ENCODE measurements at places on chromosomes 13 and 19.
A peak's percentile ranks its signal among the peaks of the same experiment; 100 is the strongest.

DNA sequence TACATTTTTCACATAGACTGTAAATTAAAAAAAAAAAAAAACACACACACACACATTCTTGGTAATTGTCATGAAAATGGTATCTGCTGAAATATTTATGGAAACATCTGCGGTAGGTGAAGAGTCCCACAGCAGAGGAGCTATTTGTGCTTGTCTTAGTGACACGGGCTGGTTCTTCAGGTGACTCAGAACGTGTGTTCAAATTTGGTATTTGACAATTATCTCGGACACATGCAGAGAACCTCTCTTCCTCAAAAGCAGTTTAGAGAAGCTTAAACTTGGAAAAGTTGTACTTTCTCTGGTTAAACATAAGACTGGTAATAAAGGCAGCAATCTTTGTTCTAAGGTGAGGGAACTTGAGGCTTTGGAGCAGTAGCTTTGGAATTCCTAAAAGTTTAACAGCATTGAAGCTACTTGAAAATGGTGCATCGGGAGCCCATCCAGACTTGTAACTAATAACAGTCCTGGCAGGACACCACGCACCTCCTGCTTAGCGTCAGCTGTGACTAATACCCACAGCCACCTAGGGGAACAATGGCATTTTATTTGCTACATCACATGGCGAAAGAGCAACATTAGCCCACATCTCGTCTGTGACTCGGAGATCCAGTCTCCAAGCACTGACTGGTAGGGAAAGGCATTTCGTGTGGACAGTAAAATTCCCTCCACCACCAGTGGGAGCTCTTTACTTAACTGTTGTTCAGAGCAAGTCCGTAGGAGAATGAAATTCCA, 1505.1 kb upstream of the SLC10A2 start:
- no peak for DNase-seq

DNA sequence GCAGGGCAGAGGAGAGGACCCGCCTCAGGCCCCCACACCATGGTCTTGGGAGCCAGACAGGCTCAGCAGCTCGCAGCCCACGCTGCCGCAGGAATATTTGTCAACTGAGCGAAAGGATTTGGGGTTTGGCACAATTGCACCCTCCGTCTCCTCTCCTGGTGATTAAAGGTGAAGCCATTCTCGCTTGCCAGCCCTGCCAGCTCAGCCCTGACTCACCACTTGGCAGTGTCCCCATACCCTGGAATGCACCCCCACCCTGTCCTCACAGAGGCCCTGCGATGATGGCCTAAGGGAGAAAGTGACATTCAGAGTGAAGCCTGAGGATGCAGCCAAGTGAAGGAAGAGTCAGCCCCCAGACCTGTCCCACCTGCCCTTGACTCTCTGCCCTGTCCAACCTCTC, 18.8 kb downstream of the CYTH2 start:
- DNase-seq: no peak

- no peak for DNase-seq
Observed at GRCh38 chr19:16452325-16452724, 19.4 kb downstream of the EPS15L1 start.

GRCh38 chr13:112702341-112702985, 12.6 kb downstream of the ATP11A start:
- DNase-seq: no peak

DNA sequence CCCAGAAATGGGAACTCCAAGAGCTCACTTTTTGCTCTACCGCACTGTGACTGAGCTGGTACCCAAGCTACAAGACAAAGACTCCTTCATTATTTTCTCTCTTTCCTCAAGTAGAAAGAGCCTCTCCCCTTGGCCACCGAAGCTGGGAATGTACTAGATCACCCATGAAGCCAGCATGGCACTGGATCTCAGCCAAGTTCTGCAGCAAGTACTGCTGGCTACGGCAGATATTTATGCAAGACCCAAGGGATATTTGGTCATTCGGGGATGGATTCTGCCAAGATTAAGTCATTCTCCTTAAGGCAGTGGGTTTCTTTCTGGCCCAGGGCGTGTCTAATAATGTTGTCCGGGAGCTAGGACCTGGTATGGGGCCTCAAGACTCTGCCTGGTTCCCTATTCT, 633.5 kb downstream of the SLITRK1 start:
- no peak for DNase-seq

DNA sequence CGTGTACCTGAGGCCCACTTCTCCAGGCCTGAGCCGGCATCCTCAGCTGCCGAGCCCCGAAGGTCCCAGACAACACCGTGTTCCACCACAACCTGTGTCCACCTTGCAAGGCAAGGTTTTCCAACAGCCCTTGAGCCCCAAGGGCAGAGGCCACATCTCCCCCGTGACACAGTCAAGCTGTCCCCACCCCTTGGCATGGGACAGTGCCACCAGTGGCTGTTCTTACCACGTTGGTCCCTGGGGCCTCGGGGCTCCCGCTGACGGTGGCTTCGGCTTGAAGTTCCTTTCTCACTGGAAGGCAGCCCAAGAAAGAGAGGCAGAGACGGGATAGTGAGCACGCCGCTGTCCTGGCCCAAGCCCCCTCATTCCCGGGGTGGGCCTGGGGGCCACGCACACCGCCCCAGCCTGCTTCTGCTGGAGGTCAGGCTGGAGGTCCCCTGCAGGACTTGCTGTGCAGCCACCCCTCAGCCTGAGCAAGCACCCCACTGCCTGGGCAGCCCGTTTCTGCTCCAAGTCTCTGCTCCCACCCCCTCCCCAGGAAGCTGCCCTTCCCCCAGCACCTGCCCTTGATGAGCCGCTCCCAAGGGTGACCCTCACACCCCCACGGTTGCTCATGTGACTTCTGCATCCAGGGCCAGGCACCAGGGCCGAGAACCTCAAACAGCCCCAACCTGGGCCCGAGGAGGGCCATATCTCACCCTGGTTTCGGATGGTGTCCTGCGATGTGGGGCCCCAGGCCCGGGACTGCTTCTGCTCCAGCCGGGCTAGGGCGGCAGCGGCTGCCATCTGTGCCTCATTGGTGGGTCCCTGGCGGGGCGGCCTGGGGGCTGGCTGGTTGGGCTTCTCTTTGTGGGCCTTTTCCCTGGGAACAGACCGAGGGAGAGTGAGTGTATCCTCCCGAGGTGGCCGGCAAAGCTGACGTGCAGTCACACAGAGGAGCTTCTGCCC, 4.1 kb downstream of the UBXN6 start:
- no peak for DNase-seq

DNA sequence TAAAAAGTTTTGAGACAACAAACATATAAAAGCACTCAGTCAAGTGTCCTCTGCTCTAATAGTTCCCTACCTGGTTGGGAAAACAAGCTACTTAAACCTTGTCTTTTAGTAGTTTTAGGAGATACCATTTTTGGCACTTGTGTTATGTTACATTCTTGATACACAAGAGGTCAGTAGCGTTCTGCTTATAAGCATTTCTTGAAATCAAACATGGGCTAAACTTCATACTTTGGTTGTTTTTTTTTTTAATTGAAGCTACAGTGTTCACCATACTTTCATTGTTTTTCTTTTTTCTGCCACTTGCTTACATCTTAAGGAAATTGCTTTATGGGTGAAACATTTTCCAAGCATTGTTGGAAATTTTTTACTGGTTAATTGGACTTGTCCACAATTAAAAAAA, 12.9 kb downstream of the NHLRC3 start:
- peak; percentile 18 for DNase-seq

GRCh38 chr19:50515168-50515561, 1.5 kb upstream of the ASPDH start:
- DNase-seq: no peak

GRCh38 chr19:43311706-43312105, 41.8 kb upstream of the CD177 start:
- DNase-seq: no peak

GRCh38 chr13:51396352-51396751, 56.5 kb downstream of the INTS6 start:
- peak; percentile 65 for DNase-seq

DNA sequence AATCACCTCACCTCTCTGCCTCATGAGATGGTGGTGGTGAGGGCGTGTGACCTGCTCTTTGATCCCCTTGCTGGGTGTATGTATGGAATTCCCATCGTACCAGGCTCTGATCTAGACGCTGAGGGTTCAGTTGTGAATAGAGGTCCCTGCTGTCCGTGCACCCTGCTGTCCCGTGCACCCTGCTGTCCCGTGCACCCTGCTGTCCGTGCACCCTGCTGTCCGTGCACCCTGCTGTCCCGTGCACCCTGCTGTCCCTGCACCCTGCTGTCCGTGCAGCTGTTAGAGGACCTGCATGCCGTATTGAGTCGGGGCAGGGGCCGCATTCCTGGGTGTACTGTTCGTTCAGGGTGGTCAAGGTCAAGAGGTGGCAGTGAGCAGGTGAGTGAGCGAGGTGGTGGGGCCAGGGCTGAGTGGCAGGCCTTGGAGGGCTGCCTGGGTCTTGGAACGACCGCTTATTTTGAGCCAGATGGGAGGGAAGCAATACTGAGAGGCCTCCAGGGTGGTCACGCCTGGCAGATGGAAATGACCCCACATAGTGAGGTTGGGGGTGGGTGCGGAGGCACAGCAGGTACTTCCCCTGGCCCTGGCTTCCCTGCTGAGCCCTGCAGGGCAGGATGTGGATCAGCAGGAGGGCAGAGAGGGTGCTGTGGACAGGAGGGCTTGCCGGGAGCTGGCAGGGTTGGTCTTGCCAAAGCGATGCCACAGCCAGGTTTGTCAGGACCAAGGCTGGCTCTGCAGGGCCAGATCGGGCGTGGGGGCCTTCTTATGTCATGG, 4.6 kb upstream of the EPN1 start:
- DNase-seq: no peak

- DNase-seq: no peak
Observed at GRCh38 chr13:41018602-41018948, 541 bp downstream of the ELF1 start.

DNA sequence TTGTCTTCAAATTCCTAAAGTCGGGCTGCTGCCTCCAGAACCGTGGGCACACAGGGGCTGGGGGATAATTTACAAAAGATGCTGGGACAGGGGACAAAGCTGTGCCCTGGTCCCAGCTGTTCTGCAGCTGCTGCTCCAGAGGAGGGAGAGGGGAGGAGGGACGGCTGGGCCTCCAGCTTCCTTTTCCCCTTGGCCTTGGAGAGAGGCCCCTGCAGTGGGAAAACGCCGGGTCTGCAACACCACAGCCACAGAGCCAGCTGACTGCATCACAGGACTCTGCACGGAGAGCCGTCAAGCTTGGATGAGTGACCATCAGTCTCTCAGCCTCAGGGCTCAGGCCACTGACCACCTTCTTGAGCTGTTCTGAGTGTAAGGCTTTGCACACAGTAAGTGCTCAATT, 6.1 kb downstream of the DOCK6 start:
- no peak for DNase-seq

DNA sequence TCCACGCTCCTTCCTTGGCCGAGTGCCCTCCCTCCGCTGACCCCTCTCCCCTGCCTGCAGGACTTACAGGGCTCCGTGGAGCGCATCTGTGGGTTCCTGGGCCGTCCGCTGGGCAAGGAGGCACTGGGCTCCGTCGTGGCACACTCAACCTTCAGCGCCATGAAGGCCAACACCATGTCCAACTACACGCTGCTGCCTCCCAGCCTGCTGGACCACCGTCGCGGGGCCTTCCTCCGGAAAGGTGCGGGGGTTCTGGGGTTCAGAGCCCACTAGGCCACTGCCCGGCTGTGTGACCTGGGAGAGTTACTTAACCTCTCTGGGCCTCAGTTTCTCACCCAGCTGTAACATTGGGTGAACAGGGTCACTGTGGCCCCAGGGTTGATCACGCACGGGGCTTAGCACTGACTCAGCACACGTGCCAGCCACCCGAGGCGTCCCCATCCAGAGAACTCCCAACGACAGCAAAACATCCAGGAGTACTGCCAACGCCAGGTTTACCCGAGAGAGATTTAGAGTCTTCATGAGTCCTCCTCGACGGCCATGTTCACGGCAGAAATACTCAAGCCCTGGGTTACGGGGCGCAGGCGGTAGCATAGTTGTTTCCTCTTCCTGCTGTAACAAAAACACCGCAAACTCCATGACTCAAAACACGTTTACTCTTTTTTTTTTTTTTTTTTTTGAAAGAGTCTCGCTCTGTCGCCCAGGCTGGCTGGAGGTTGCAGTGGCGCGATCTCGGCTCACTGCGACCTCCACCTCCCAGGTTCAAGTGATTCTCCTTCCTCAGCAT, 9.7 kb upstream of the SPACA4 start:
- DNase-seq: no peak

DNA sequence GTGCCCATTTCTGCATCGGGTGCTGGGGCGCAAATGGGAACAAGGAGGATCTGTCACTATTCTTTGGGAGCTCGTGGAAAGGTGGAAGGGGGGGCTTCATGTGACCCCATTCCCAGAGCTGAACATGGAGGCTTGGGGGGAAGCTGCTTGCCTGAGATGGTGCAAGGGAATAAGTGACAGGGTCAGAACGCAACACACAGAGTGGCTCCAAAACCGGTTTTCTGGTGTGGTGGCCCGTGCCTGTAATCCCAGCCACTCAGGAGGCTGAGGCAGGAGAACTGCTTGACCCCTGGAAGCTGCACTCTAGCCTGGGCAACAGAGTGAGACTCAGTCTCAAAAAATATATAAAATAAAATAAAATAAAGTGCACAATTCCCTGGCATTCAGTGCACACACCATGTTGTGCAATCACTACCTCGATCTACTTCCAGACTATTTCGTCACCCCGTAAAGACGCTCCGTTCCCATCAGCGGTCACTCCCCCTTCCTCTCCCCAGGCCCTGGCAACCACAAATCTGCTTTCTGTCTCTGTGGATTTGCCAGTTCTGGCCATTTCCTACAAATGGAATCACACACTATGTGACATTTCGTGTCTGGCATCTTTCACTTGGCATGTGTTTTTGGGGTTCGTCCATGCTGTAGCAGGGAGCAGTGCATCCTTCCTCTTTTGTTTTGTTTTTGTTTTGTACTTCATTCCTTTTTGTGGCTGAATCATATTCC, 18.2 kb upstream of the COMP start:
- DNase-seq: no peak

GRCh38 chr19:844546-844971, 3.8 kb downstream of the PRTN3 start:
- no peak for DNase-seq

GRCh38 chr19:49869009-49869483, 1.7 kb upstream of the PNKP start:
- no peak for DNase-seq

GRCh38 chr19:23972161-23972560, 57.5 kb downstream of the ZNF726 start:
- DNase-seq: no peak

DNA sequence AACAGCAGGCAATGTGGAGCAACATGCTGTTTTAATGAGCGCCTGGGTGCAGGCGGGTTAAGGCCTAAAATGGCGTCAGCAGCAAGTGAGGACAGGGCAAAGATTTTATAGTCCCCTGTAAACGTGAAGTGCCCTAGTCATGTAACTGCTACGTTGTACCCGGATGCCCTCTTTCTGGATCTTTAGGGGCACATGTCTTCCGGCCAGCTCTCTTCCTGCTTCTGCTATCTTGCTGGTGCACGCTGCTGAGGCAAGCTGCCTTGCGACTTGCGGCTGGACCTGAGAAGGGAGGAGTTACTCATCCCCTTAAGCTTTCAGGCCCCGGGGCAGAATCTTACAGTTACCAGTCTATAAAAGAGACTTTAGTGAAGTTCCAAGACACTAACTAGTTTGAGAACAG, 303.6 kb upstream of the DACH1 start:
- no peak for DNase-seq

GRCh38 chr13:49615836-49616675, 12.3 kb upstream of the ARL11 start:
- DNase-seq: no peak
